ENCODE measurements at places on chromosomes 13 and 19.
A peak's percentile ranks its signal among the peaks of the same experiment; 100 is the strongest.

DNA sequence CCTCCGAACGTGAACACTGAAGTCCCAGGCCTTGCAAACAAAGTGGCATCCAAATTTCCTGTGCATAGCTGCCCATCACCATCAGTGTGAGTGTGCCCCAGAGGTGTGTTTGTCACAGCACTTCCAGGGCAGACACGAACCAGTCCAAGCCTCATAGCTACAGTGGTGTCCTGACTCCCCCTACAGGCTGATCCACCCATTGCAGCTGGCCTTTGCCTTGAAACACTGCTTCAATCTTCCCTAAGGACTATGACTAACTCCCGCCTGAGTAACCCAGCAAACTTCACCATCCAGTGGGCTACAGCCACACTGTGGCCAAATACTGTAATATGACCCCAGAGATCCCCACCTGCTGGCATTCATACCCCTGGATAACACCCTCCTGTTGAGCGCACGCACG is 3.9 kb downstream of the ZNF266 start:
- DNase-seq, result no peak

GRCh38 chr13:19927117-19927748 is 31.3 kb upstream of the ZMYM2 start:
- peak; percentile 1 for DNase-seq

GRCh38 chr13:112261924-112262323 is 114.2 kb upstream of the SPACA7 start:
- no peak for DNase-seq

DNA sequence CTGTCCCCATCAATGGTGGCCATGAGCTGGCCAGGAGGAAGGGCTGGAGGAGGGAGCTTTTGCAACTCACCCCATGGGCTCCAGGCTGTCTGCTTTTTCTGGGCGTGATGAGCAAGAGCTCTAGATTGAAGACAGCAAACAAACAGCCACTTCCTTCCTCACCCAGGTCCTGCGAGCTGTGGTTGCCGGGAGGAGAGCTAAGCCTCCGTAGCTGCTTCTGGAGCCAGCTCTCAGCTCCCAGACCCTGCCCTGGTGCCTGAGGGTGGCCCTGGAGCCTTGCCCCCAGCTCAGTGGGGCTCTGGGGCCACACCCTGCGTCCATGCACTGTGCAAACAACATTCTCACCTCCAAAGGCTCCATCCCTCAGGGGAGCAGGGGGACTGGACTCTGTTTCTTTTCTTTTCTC is 6.2 kb downstream of the MYO1F start:
- DNase-seq, result no peak

GRCh38 chr13:55705971-55706370 is 1434.7 kb upstream of the PRR20A start:
- DNase-seq, result no peak

GRCh38 chr19:588093-588740 is 1.5 kb upstream of the HCN2 start:
- DNase-seq, result no peak

DNA sequence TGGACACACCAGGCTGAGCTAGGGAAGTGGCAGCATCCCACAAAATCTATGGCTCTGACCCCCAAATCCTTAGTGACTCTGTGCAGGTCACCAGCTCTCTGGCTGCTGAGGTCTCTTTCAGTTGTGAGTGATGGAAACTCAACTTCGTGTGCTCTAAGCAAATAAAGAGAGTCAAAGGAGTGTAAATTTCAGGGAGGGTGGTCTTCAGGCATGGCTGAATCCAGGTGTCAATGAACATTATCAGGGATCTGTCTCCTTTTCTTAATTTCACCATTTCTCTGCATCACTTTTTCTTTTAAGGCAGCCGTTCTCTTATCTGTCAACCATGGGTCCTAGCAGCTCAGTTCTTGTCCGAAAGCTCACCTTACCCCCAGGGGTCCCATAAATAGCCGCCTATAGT is 6.2 kb downstream of the CYP4F12 start:
- DNase-seq, result no peak

- no peak for DNase-seq
Measured at GRCh38 chr13:97136418-97136817, 85.7 kb upstream of the MBNL2 start.

- no peak for DNase-seq
Measured at GRCh38 chr13:20721454-20722357, 18.2 kb downstream of the IL17D start.

DNA sequence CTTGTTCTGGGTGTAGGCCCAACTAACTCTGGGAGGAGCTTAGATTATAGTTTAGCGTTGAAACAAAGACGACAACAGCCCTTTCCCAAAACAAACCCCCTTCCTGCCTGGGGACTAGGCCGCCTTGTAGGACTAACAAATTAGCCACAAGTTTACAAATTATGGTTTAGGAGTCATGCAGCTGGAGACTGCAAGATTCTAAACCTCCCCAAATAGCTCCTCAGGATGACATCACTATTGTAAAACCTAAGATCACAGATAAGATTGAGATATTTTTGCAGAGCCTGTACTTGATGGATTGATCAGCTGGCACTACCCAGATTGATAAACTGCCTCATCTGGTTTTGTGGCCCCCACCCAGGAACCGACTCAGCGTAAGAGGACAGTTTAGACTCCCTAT is 2.3 kb upstream of the SLC25A15 start:
- DNase-seq, result no peak

- DNase-seq, result no peak
Measured at GRCh38 chr19:16207063-16207462, 9.4 kb downstream of the AP1M1 start.

DNA sequence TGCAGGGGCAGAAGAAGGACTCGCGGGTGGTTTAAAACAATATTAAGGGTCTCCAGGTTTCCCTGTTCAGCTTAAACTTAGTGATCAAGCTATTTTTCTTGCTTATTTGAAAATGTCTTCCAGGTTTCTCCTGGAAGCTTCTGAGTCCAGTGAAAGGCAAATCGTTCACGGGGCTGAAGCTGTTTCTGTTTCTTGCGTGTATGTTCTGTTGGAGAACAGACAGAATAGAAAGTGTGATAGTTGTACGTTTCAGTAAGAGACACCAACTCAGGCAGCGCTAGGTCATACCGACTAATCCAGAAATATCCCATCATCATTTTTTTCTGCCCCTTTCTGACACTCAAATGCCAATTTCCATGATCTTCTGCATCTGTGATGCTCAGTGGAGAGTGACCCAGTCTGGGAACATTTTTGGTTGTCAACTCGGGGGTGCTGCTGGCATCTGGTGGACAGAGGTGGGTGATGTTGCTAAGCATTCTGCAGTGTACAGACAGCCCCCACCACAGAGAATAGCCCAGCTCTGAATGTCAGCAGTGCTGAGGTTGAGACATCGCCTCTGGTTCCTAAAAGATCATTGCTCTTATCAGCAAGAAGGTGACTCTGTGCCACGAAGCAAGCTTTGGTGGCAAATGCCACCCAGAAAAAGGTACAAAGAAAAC is 4.3 kb downstream of the KLF2 start:
- no peak for DNase-seq

Data from AG09309 (cell line).